Activated naive CD4-positive, alpha-beta T cell (primary cell): ENCODE measurements at places on chromosomes 12 and 14.

DNA sequence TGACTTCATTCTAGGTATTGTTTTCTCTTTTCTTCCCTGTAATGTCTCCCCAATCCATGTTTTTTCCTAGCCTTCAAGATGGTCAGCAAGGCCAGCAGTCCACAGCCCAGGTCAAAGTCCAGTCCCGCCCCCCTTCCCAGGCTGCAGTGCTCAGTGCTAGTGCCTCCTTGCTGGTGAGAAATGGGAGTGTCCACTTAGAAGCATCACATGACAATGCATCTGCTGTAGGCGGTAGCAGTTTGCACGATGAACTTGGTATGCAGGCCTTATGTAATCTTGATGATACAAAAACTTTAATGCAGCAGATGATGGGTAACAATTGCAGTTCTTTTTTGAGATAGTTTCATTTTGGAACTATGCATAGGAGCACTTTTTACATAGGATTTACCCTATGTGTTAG, 88.4 kb downstream of the PCNX1 start:
- DNase-seq = no peak

GRCh38 chr12:115962216-115962615, 315.3 kb downstream of the MED13L start:
- no peak for DNase-seq

DNA sequence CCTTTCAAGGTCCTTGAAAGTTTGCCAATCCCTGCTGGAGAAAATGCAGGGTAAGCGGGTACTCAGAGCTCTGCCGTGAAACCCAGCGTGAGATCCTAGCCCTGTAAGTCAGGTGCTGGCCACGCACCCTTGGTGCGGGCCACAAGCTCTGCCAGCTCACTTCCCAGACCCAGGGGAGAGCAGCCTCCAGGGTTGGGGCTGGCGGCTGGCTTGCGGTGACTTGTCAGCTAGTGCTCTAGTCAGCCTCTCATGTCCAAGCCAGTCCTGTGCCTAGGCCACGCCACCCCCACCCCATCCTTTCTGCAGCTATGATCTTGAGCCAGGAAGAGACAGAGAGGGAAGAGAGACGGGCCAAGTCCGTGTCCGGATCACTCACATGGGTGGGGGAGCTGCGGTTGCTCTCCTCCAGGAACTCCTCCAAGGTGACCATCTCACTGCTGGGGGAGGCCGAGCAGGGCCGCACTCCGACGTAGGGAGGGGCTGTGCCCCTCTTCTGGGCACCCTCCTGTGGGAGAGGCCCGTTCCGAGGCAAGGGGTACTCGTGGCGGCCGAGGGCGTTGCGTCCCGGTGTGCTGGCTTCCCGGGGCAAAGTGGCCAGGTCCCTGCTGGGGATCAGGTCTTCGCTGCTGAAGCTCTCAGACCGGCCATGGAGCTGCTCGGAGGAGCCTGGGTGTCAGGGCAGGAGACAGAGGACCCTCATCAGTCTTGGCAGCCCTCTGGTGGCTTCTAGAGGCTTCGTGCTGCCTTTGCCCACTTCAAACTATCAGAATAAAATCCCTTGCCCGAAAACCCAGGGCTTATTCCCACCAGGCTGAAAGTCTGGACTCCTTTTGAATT, 33.3 kb upstream of the GPR68 start:
- DNase-seq = no peak

- no peak for DNase-seq
Measured at GRCh38 chr14:50813544-50813863, 17.5 kb downstream of the NIN start.

- no peak for DNase-seq
Measured at GRCh38 chr12:132734206-132734605, 23.6 kb downstream of the PGAM5 start.

GRCh38 chr14:95906591-95906990, 30.0 kb downstream of the TUNAR start:
- no peak for DNase-seq

- no peak for DNase-seq
Measured at GRCh38 chr14:54570631-54571415, 3.9 kb downstream of the SAMD4A start.

GRCh38 chr12:58046271-58046670, 104.9 kb downstream of the ATP23 start:
- DNase-seq = no peak

GRCh38 chr14:24307575-24308341, at the start of gene CIDEB:
Gene CIDEB (minus strand): TSS chr14:24307977. CDS start chr14:24307858, 119 bp downstream.
- DNase-seq = peak; percentile 15

DNA sequence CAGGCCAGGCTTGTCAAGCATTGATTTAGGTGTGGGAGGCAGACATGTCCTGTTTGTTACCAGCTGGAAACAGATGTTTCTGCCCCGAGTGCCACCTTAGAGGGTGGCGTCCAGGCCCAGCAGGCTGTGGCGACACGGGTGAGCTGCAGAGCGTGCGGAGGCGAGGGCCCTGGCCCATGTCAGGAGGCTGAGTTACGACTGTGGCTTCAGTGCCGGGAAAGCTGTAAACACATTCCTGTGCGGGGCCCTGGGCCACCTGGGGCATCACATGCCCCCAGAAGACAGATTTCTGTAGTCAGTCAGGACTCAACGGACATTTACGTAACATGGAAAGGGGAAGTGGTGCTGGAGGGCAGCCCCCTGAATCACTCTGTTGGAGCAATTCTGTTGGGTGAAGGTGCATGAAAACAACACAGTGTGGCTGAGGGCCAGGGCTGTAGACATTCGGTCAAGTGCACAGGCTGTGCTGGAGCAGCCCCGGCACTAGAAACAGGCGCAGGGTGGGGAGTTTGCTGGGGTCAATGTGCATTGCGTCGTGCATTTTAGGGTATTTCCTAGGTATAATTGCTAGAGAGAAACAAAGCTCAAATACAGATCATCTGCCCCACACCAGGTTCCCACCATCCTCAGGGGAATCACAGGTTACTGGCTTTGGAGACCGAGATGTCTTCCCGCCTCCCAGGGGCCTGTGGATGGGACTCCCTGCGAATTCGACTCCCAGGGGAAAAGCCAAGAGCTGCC, 291.8 kb downstream of the TMEM121 start:
- no peak for DNase-seq

DNA sequence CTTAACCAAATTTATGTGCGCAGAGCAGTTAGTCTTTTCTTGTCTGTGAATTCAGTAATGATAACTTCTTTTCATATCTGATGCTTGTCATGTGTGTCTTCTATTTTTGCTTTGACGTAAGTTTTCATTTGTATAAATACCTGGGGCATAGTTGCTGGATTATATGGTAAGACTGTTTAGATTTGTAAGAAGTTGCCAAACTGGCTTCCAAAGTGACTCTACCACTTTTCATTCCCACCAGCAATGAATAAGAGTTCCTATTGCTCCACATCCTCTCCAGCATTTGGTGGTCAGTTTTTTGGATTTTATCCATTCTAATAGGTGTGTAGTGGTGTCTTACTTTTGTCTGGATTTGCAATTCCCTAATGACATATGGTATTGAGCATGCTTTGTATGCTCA, 8.9 kb downstream of the ZNF268 start:
- DNase-seq = no peak

- no peak for DNase-seq
Measured at GRCh38 chr12:122086116-122086515, 7.6 kb downstream of the MLXIP start.
